Esophagus mucosa (tissue), 1 donor: ENCODE measurements at places on chromosomes 16 and 17.

GRCh38 chr17:31511195-31511578 is 119.7 kb downstream of the RAB11FIP4 start:
- ATAC-seq = peak; percentile 58

GRCh38 chr17:15398736-15399331 is 57.4 kb upstream of the TEKT3 start:
- peak; percentile 60 for ATAC-seq

- ATAC-seq = no peak
These were observed 60.1 kb downstream of the USP31 start for GRCh38 chr16:23089111-23089510.

- ATAC-seq = no peak
These were observed 88.2 kb downstream of the IRF8 start for GRCh38 chr16:85986931-85987749.

- peak; percentile 64 for ATAC-seq
These were observed 949 bp upstream of the GSPT1 start for GRCh38 chr16:11916524-11917285.

GRCh38 chr16:3479654-3480216 is 15.6 kb downstream of the C16orf90 start:
- no peak for ATAC-seq

- ATAC-seq = no peak
These were observed 14.7 kb upstream of the FAM83G start for GRCh38 chr17:19019041-19019941.

GRCh38 chr16:80387318-80387921 is 153.4 kb upstream of the DYNLRB2 start:
- no peak for ATAC-seq

- peak; percentile 70 for ATAC-seq
These were observed 49.0 kb upstream of the CHMP6 start for GRCh38 chr17:80942423-80943345.

- no peak for ATAC-seq
These were observed 3.3 kb downstream of the GAS2L2 start for GRCh38 chr17:35749560-35750412.

- no peak for ATAC-seq
These were observed 986 bp downstream of the HAPSTR1 start for GRCh38 chr16:9092282-9092977.

GRCh38 chr17:32452281-32452680 is 8.0 kb downstream of the PSMD11 start:
- no peak for ATAC-seq

GRCh38 chr16:9007177-9007794 is 43.6 kb upstream of the USP7 start:
- ATAC-seq = no peak

- no peak for ATAC-seq
These were observed 3.8 kb upstream of the DNAH2 start for GRCh38 chr17:7713782-7714181.

GRCh38 chr16:54480429-54480828 is 193.8 kb upstream of the IRX3 start:
- no peak for ATAC-seq

DNA sequence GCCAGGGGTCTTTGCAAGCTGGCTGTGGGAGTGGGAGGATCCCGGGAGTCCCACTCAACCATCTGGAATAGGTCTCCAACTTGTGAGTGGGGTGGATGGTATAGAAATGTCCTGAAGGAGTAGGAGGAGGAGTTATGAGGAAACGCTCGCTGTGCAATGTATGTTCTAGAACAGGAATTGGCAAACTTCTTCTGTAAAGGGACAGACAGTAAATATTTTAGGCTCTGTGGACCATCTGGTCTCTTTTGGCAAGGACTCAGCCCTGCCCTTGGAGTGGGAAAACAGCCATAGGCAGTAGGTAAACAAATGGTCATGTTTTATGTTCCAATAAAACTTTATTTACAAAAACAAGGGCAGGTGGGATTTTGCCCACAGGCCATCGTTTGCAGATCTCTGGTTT is 149.2 kb downstream of the NPIPB5 start:
- no peak for ATAC-seq

DNA sequence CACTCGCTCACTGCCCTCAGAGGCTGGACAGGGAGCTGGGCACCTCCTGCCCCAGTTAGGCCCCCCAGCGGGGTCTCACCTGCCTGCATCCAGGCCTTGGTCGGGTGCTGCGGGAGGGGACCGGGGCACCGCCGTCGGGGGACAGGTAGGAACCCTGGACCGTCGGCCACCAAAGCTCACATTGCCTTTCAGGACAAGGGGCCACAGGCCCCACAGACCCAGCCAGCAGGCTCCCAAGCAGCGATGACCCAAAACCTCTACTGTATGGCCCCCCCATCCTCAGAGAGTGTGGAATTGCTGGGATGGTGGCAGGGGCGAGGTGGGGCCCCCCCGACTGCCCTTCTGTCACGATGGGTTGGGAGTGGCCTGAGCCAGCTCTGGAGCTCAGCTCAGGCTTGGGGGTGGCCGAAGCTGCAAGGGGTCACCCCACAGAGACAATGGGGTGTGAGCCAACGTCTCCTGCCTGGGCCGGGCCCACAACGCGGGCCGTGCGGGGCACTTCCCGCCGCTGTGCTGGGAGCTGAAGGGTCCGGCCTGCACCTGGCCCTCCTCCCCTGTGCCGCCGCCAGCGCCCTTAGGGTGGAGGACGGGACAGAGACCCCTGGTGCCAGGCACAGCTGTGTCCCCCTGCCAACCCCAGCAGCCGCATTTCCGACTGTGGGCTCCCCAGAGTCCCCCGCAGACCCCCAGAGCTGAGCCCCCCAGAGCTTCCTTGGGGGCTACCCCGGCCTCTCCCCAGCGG is 498 bp downstream of the IGFALS start:
- no peak for ATAC-seq

DNA sequence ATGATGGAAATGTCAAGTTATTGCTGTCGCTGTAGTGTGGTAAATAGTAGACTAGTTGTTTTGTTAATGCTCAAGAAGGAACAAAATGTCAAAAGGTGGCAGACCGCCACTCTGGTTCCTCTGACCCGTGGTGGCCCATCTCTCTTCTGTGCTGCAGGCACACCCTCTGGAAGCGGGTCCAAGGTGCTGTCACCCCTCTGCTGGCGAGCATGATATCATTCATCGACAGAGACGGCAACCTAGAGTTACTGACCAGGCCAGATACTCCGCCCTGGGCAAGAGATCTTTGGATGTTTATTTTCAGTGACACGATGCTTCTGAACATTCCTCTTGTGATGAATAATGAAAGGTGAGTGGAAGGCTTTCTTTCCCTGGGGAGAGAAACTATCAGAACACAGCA is 56.8 kb upstream of the ENDOV start:
- ATAC-seq = no peak

DNA sequence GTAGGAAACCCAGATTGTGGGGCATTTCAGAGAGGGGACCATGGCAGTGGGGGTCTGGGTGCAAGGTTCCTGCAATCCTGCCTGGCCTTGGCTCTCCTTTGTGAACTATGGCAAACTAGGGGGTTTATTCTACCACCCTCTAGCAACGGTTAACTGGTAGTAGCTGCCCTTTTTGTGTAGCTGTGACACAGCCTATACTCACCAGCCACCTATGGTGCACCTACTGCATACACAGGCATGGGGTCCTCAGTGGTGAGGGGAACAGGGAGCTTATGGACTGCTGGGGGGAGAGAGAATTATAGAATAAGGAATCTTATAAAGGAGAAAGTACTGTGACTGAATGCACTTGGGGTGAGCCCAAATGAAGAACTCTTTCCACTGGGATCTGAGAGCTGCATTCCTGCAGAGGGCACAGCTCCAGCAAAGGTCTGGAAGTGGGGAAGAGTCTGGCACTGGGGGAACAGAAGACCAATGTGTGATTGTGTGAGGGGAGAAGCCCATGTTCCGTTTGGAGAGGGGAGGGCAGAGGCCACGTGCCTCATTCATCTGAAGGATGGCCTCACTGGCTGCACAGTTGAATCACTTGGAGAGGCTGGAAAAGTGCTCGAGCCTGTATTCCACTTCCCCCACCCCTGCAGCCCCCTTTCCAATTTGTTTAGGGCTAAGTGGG is 2.1 kb downstream of the MT1X start:
- ATAC-seq = no peak

- ATAC-seq = peak; percentile 14
These were observed 46.5 kb upstream of the SLC47A1 start for GRCh38 chr17:19487024-19487600.

GRCh38 chr17:43014649-43015542 is 7.3 kb downstream of the VAT1 start:
- ATAC-seq = no peak

- no peak for ATAC-seq
These were observed 746 bp downstream of the GNAO1 start for GRCh38 chr16:56191835-56192634.

DNA sequence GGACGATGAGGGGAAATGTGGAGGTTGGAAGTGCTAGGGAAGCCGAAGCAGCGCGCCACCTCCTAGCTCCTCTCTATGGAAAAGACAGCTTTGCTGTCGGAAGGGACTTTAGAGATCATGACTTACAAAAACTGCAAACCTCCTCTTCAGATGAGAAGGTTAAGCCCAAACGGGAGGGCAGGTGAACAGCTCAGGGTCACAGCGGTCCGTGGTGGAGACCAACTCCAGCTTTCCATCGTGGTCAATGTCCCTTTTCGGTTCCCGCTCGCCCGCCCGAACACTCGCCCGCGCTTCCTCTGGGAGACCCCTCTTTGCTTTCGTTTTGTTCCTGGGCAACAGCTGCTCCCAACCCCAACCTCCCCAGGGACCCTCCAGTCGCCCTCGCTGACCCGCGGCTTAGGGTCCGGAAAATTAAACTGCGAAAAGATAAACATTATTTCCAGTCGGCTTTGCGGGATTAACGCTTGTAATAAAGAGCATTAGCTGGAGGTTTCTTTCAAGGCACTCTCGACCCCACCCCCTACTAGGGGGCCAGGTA is 7.7 kb downstream of the IRX6 start:
- ATAC-seq = no peak

- no peak for ATAC-seq
These were observed 9.0 kb upstream of the SEC14L5 start for GRCh38 chr16:4948903-4949766.

DNA sequence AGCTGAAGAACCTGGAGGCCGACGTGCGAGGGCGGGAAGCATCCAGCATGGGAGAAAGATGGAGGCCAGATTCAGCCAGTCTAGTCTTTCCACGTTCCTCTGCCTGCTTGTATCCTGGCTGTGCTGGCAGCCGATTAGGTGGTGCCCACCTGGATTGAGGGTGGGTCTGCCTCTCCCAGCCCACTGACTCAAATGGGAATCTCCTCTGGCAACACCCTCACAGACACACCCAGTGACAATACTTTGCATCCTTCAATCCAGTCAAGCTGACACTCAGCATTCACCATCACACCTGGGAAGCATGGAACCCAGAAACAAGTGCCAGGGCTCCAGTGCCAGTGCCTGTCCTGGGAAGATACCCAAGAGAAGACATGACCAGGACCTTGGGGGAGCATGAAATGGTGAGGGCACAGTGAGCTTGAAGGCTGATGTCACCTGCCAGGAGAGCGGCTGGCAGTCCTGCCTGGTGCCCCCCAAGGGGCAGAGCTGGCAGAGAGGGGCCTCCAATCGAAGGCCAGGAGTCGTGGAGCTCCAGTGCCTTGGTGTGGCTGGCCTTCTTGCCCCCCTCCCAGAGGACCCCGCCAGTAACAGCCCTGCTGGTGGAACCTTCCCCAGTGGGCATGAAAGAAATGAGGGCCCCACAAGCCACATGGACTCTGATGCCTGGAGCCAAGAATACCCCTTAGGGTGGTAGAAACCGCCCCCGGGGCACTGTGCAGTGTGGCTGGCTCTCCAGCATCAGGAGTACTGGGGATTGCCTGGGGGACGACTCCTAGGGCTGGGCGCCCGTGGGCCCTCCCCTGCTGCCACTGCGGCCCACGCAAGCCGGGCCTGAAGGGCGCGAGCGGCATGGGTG is 643 bp upstream of the NPB start:
- peak; percentile 1 for ATAC-seq

- ATAC-seq = no peak
These were observed 29.7 kb upstream of the MRPS23 start for GRCh38 chr17:57879437-57880085.

DNA sequence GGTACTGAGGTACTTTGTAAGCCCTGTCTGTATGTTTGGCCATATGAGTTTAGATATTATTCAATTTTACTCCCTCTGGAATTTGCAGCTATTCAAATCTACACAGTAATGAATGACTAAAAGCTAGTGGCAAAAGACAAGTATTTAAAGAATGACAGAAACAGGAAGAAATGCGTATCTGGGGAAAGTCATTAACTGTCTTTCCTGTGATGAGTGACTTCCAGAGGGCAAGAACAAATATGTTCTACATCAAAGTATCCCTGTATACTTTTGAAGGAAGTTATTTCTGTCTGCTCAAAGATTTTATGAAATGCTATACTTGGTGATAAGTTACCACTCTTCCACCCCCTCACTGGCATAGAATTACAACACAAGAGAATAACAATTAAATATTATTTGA is 489.3 kb upstream of the SOX9 start:
- no peak for ATAC-seq

DNA sequence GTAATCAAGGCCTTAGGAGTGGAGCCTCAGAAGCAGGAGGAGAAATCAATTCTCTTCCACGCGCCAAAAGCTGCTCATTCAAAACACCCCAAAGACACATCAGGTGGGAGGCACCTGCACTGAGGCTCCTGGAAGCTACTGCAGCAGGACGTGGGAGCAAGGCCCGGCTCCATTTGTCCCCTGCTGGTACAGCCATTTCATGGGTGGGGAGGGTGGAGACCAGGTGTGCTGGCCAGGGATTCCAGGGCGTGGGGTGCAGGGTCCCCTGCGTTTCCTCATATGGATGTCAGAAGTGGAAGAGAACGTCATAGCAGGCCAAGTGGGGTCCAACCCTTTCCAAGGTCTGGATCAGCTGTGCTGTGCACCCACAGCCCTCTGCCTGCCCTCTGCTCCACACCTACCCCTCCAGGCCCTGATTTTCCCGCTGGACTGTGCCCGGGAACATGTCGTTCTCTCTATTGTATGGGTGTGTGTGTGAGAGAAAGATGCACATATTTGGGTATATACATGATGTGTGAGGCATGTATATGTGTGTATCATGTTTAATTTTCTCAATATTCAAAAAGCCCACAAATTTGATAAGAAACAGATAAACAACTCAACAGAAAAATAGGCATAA is 39.2 kb upstream of the CBX4 start:
- ATAC-seq = no peak

GRCh38 chr17:27306276-27306835 is 12.4 kb downstream of the WSB1 start:
- ATAC-seq = no peak

GRCh38 chr16:68892214-68892613 is 48.9 kb downstream of the TANGO6 start:
- no peak for ATAC-seq

DNA sequence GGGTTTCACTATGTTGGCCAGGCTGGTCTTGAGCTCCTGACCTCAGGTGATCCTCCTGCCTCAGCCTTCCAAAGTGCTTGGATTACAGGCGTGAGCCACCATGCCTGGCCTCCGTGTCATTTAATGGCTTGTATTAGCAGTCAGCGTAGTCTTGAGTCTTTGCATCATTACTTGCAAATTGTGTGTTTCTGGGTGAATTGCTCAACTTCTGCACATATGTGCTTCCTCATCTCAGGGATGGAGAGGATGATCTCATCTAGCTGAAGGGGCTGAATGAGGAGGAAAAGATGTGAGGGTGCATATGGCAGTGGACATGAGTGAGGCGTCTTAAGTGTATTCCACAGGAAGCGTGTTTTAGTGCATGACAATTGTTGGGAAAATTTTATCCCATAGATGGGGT is 155.8 kb downstream of the SNX29 start:
- ATAC-seq = no peak

GRCh38 chr16:66382966-66383299 is 16.4 kb downstream of the CDH5 start:
- ATAC-seq = no peak
